ENCODE measurements at places on chromosomes 6 and 20.
A peak's percentile ranks its signal among the peaks of the same experiment; 100 is the strongest.

DNA sequence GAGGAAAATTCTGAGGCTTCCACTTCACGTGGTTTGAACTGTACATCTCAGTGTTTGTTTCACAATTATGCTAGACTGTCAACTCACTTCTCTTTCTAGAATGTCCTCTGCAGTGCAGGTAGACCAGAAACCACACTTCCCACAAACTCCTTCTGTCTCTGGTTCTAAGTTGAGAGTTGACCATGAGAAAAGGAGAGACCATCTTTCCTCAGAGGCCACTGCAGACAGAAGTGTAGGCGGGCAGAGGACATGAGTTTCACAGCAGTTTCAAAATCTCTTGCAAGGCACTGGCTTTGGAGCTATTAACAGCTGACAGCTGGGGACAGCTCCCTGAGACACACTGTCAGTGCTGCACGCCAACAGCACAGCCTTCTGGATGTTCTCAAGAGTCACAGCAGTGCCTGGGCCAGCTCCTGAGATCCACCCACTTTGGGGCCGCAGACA lies 55.4 kb upstream of the MOXD1 start:
- DNase-seq, result peak; percentile 5

- no peak for DNase-seq
Measured at GRCh38 chr6:10687582-10687981, 6.8 kb downstream of the C6orf52 start.

DNA sequence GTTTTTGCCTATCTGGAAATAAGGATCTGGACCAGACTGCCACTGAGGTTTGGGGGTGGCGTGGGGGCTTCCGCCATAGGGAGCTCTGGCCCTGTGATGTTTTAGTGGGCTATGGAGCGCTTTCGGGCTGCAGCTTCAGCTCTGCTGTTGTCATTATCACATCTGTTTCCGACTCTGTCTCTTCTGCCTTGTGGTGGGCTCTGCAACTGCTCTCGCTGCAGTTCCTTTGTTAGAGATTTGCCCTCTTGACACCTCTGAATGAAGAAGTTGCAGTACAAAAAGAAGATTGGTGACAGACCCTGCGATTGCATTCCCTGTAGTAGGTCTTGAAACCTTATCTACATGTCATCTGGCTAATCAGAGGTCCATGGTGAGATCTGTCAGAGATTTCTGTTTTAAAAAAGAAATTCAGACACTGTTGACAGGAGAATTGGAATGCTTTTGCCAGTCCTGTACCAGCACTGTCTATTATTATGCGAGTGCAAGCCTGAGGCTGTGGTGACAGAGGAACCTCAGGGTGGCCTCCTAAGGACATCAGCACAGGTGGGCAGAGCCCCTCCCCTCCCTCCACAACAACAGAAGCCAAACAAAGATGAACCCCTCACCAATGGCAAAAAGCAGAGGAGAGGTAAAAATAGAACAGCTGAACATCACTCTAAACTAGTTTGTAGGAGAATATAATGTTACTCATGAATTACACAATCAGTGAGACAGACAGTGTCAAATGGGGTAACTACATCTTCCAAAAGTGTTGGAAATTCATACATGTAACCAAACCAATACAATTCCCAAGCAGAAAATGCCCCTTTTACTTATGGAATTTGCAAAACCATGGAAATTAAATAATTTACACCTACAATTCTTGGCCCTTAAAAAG lies 63.5 kb upstream of the DEFB112 start:
- DNase-seq, result peak; percentile 39

DNA sequence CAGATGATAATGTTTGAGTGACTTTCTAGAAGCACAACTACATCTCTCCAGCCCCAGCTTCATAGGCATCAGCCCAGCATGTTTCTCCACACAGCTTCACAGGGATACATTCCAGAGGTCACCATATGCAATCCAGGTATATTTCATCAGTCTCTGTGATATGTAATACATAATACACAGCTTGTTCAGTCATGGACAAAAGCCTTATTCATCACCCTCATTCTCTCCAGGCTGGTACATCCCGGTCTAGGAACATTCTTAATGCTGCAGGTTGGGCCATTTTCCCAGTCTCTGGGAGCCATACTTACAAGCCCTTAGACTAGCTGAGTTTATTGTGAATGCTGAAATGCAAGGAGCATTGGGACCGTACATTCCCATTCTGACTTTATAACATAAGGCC lies 169.4 kb downstream of the TMEM200A start:
- DNase-seq, result no peak

DNA sequence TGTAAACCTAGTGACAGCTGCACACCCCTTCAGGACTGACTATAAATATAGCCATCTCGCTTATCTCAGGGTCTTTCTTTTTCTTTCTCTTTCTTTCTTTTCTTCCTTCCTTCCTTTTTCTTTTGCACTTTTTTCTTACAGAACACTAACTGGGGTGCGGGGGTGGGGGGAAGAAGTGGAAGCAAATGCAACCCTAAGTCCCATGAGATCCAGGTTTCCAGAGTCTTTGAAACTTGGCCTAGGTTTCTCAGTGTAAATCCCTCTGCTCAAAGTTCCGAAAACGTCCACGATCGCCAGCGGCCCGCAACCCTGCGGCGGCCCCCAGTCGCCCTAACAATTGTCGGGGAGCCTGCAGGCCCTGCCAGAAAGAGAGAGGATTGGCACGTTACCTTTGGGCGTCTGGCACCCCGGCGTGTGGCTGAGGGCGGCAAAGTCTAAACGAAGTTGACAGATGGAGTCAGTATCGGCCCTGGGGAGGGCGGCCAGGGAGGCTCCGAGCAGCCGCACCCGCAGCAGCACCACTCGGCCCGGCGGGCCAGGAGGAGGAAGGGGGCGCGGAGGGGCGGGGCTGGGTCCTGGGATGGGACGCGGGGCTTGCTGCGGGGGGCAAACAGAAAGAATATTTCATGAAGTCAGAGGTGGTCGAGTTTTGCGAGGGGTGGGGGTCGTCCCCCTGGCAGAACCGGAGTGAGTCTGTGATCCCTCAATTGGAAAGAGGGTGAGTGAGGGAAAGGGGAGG lies 577 bp upstream of the FOXF2 start:
- DNase-seq, result no peak

GRCh38 chr6:4434655-4435054 lies 299.3 kb upstream of the ECI2 start:
- no peak for DNase-seq

- no peak for DNase-seq
Measured at GRCh38 chr6:5840734-5841390, 165.9 kb downstream of the NRN1 start.

- no peak for DNase-seq
Measured at GRCh38 chr6:151399679-151400078, 8.3 kb upstream of the ZBTB2 start.

DNA sequence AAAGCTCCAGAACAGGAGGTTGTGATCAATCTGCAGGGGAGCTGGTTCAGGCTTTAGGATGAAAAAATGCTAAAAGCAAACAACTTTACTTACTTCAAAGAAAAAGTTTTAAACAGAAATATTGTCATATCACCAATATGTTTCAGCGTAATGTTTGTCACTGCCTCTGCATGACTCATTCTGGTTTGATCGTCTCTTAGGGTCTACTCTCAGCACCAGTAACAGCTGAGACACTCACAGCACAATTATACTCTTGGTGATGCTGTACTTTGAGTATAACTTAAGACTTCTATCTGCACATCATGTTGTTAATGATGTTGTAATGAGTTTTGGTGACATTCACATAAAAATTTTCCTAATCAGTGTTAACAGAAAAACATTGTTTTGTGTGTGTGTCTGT lies 665.4 kb downstream of the EPM2A start:
- no peak for DNase-seq

DNA sequence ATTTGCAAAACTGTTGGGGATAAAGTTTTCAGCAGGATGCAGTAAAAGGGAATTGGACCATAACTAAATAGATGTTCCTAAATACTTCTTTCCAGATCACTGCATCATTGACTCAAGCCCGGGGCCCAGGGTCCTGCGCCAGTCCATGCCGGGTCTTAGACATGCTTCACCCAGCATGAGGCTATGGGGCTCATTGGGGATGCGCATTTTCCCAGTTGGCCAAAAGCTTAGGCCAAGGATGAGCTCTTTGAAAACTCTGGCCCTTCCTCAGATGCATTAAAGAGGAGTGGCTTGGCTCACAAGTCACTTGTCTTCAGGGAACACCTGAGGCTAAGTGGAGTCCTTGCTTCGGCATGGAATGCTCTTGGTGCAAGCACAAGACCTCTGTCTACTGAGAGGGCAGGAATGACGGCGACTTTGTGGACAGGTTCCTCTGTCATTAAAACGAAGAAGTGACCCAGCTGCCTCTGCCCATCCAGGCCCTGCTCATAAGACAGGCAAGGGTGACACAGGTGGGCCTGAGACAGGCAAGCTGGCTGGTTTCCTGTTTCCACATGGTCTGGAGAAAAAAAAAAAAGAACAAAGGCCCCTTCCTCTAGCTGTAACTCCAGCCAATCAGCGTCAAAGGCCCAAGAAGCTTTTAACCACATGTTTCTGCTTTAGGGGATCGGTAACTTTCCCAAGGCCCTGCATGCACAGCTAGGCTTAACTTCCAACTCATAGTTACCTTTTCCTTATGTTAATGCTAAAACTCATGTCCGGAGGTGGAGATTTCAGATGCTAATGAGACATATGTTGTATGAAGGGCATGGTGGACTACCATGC lies 81.4 kb upstream of the CDH4 start:
- no peak for DNase-seq

- DNase-seq, result no peak
Measured at GRCh38 chr6:88865275-88865674, 98.1 kb downstream of the RNGTT start.

- no peak for DNase-seq
Measured at GRCh38 chr6:82015526-82015925, 232.0 kb downstream of the IBTK start.

DNA sequence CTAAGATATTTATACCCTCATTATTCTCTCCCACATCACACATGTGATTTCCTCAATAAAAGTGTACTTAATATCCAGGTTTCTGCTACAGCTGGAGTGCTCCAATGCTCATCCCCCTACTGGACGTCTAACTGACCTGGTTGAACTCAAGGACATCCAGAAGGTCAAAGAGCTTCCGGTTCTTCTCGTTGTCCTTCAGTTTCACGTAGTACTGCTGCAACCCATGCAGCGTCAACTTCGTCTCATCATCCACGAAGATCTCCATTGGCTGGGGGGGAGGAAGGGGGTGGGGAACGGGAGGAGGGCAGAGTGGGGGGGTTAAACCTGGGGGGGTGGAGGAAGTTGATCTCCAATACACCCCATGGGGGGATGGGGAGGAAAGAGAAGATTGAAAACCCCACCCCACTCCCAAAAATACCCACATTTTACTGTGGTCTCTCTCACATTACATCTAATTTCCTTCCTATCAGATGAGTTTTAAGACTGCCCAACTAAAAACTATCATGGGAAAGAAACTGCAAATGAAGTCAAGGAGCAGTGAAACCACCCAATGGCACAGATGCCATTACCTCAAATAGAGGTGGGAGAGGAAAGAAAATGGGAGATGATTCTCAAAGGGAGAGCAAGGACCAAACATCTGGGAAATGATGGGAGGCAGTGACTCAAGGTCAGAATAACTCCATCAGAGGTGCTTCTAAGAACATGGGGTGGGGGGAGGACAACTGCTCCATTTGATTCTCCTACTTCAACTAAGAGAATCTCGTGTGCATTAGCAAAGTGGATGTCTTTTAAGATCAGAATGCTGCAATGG lies 4.1 kb downstream of the MCCD1 start:
- DNase-seq, result no peak

DNA sequence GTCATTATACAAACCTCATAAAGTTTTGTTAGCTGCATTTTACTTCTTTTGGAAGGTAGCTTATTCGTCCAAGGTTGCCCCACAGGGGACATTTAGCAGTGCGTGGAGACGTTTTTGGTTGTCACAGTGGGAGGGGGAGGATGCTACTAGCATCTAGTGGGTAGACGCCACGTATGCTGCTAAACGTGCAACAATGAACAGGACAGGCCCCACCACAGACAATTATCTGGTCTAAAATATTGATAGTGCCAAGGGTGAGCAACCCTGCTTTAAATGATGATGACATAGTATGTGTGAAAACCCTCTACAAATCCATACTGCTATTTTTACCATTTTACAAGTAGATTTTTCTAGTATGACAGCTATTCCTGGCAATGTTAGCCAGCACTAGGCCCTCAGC lies 13.9 kb upstream of the GCNT2 start:
- no peak for DNase-seq

DNA sequence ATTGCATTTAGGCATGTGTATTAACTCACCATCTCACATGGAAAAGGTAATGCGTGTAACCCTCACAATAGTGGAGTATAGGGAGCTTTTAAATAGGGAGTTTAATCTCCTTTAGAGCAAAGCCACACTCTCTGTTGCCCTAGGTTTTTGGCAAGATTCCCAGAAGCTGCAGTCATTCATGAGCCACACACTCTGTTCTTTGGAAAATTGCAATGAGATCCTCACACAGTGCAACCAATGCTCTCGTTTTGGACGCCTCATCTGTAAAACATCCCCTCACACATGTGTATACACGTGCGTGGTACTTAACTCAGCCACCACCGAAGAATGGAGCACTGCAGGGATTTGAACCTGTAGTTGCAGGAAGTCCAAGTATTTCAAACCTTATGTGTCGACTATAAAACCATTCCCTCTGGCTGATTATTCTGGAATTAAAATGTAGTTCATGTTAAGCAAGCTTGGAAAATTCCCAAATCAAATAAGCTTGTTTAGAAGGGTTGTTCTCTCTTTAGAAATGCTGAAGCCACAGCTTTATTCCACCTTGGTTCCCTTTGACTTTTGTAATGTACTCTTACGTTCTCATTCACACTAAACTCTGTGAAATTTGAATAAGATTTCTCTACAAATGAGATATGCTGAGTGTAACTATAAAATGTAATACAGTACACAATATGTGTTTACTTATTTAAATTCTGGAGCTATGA lies 489.8 kb upstream of the MANEA start:
- peak; percentile 87 for DNase-seq

DNA sequence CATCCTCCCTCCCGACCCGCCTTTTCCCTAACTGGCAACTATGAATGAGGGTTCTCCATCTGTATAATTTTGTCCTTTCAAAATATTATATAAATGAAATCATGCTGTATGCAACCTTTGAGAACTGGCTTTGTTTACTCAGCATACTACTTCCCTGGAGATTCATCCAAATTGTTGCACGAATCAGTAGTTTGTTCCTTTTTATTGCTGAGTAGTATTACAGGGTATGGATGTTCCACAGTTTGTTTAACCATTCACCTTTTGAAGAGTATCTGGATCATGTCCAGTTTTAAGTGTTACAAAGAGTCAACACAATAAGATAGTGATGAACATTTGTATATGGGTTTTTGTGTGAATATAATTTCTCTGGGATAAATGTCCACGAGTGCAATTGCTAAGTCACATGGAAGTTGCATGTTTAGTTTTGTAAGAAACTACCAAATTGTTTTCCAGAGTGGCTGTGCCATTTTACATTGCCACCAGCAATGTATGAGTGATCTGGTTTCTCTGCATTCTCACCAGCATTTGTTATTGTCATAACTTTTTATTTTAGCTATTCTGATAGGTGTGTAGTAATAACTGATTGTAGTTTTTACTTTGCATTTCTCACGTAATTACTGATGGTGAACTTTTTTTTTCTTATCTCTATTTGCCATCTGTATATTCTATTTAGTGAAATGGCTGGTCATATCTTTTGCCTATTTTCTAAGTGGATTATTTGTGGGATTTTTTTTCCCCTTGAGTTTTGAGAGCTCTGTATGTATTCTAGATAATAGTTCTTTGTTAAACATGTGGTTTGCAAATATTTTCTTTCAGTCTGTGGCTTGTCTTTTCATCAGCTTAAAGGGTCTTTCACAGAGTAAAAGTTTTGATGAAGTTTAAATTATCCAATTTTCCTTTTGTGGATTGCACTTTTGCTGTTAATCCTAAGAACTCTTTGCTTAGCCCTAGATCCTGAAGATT lies 14.4 kb upstream of the RNF24 start:
- no peak for DNase-seq

GRCh38 chr6:16654701-16655100 lies 106.6 kb downstream of the ATXN1 start:
- DNase-seq, result no peak
